Cardiac septum (tissue), 1 donor: ENCODE measurements at places on chromosomes 12 and 14. TPM values are rescaled to one million over a fixed set of nuclear protein-coding genes. Genes with fewer than 3 reads are reported as not detected.
A peak's percentile ranks its signal among the peaks of the same experiment; 100 is the strongest.

PROX2 gene
- not detected for total RNA-seq

CPNE6 gene
- 1.4 TPM for total RNA-seq

GLTP gene
- 23.3 TPM for total RNA-seq

ACSM4 gene
- total RNA-seq = not detected

LIN7A gene
- total RNA-seq = 17.3 TPM

YBX3 gene
- 998 TPM for total RNA-seq

PPFIA2 gene
- 0.57 TPM for total RNA-seq

CD163 gene
- total RNA-seq = 20.6 TPM

AGAP2 gene
- 6.1 TPM for total RNA-seq

DLK1 gene
- 1.2 TPM for total RNA-seq

SERPINA12 gene
- total RNA-seq = not detected

ADAMTS20 gene
- total RNA-seq = not detected

APOLD1 gene
- 13.0 TPM for total RNA-seq

- DNase-seq = no peak
Observed at GRCh38 chr14:22753586-22753985, 12.9 kb upstream of the OXA1L start.

DNA sequence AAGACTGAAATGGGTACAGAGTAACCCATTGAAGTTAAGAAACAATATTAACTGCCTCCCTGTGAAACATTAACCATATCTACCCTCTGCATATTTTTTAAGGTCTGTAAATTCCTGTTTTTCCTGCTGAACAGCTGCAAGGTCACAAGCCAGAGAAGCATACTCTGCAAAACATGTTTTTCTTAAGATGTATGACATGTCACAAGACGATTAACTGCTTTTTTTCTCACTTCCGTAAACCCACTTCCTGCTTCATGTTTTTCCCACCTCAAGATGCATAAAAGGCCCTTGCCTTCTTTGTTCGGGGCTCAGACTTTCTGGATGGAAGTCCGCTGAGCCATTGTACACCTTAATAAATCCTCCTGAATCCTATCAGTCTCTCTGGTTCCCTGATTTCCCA is 504.7 kb upstream of the MIS18BP1 start:
- DNase-seq = no peak

- no peak for DNase-seq
Observed at GRCh38 chr12:131040491-131040890, 86.8 kb downstream of the ADGRD1 start.

GRCh38 chr14:68239988-68240771 is 420.6 kb downstream of the RAD51B start:
- no peak for DNase-seq

DNA sequence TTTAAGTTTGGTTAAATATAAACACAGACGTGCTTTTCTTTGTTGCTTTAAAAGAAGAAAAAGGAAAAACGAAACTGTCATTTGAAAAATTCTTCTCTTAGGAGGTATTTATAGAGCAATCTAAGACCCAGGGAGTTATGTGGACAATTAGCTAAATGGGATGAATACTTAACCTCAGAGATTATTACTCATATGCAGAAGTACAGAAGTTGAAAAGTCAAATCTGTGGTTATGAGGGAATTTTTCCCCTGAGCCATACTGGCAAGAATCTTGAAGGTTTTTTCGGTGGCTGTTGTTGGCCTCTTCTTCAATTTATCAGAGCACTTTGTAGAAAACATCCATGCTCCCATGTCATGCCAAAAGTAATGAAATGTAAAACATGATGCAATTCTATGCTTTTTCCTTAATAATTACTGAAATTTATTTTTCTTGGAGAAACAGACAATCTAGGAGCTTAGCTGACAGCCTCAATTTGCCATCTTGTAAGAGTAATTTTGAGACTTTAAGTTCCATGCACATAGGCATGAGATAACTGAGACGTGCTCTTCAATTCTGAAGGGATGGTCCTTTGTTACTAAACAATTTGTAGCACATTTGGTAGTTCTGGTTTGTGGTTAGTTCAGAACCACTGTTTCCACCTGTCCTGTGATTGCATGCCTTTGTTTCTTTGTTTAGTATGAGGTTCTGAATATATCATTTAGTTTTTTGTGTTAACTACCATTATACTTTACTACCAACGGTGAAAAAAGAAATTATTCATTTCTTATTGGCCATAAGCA is 126.6 kb downstream of the BCAT1 start:
- no peak for DNase-seq

GRCh38 chr12:19761463-19761862 is 322.2 kb downstream of the AEBP2 start:
- DNase-seq = no peak

GRCh38 chr12:52181746-52182145 is 10.1 kb downstream of the KRT80 start:
- no peak for DNase-seq

- no peak for DNase-seq
Observed at GRCh38 chr12:46743456-46743855, 82.3 kb downstream of the SLC38A4 start.

DNA sequence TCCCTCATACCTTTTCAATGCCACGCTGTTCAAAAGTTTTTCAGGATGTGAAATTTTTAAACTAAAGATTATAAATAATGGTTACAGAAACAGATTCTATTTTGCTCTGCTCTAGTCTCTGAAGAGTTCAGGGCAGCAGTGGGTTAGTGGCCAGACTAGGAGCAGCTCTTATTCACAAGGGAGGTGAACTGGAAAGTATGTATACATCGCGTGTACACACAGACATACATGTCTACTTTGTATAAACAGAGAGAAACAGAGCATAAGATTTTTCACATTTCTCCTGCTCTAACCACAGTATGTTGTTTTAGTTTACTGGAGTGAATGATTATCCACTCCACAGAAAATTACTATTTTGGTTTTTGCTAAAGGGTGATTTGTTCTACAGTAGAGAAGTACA is 74.4 kb upstream of the CRY1 start:
- no peak for DNase-seq

DNA sequence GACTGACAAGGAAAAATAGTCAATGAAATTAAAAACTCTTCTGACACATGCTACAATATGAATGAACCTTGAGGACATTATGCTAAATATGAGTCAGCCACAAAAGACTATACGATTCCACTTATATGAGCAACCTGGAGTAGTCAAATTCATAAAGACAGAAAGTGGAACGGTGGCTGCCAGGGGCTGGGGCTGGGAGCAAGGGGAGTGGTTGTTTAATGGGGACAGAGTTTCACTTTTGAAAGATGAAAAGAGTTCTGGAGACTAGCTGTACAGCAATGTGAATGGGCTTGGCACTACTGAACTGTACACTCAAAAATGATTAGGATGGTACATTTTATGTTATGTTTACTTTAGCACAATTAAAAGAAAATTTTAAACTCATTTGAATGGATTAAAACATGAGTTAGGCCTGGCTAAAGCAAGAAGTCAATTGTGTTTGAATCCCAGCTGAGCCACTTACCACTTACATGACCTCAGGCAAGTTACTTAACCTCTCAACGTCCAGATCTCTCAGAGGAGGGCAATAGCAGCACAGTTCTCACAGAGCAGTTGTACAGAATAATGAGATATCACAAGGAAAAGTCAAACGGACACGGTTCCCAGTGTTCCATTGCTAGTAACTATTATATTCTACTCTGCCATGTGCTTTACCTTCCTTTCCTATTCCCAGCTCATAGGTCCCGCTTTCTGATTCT is 102.5 kb downstream of the SPTSSA start:
- no peak for DNase-seq

GRCh38 chr14:66395300-66395699 is 90.9 kb upstream of the CCDC196 start:
- DNase-seq = no peak

DNA sequence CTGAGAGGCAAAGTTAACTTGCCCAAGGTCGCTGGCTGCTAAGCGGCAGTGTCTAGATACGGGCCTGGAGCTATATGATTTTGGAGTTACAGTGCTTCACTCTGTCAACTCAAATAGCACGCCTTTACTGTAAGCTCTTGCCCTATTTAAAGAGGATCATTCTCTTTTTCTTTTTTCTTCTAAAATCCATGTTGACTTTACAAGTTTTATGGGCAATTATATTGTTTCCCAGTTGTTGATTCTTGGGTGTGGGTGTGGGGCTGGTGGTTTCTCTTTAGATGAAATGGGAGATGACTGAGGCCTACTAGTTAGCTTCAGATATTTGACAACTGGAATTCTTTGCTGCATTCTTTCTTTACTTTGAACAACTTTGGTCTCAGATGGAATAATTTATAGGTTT is 70.7 kb downstream of the C12orf75 start:
- no peak for DNase-seq

- DNase-seq = no peak
Observed at GRCh38 chr14:67573228-67574010, 26.6 kb downstream of the PIGH start.

GRCh38 chr12:14257303-14257733 is 108.2 kb upstream of the ATF7IP start:
- DNase-seq = no peak

DNA sequence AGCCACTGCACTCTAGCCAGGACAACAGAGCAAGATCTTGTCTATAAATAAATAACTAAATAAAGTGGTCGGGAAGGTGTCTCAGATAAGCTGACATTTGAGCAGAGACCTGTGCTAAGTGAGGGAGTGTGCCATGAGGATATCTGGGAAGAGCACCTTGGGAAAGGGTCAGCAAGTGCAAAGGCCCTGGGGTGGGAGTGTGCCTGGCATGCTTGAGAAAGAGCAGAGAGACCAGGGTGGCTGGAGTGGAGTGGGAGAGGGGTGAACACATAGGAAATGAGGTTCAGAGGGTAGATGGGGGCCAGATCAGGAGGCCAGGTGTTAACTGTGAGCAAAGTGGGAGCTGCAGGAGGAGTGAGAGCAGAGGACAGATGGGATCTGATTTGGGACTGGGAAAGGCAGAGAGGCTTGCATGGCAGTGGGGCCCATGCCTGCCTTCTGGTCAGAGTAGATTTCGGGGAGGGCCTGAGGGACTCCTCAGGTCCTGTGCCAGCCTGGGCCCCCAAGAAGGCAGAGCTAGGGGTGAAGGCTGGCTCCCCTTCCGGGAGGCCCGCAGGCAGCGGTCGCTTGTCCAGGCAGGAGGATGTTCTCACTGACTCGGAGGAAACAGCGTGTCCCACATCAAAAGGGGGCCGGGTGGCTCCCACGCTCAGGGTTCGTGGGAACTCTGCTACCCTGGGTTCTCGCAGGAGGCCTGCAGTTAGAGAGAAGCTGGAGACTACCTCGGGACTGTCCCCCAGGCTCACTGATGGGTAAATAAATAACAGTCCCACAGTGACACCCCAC is 32.6 kb downstream of the DTX1 start:
- DNase-seq = no peak

- DNase-seq = no peak
Observed at GRCh38 chr14:50061664-50062437, 54.5 kb downstream of the VCPKMT start.

GRCh38 chr12:104480826-104481440 is 24.2 kb downstream of the CHST11 start:
- peak; percentile 87 for DNase-seq

DNA sequence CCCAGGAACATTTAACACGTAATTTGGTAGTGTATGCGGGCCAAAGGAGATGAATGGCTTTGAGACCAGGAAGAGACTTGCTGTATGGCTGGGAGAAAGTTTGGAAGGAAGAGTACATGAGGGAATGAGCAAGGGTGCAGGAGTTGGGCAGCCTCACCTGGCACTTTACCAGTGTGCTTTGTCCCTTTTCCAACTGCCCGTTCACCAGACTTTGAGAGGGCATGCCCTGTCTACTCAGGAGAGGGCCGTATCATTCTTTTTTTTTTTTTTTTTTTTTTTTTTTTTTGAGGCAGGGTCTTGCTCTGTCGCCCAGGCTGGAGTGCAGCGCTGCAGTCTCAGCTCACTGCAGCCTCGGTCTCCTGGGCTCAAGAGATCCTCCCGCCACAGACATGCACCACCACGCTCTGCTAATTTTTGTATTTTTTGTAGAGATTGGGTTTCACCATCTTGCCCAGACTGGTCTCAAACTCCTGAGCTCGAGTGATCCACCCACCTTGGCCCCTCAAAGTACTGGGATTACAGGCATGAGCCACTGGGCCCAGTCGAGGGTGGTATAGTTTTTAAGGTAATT is 6.5 kb downstream of the DYNC1H1 start:
- DNase-seq = no peak

DNA sequence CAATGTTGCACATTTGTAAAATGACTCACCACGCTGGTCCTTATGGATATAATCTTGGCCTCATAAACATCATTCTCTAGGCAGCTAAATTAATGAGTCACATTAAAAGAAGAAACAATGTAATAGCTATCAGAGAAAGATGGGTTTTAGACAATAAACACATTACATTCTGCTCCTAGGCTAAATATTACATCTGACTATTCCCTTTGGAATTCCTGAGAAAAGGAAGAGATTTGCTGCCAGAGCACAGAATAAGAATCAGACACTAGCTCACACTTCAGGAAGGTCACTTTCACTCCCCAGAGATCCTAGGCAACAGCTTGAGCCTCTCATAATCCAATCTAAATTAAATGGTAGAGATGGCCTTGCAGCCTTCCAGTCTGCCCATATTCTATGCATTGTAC is 218.2 kb downstream of the PTPRO start:
- DNase-seq = no peak
